GM12878 (cell line): ENCODE measurements at places on chromosomes 5 and 9. TPM values are rescaled to one million over a fixed set of nuclear protein-coding genes. Genes with fewer than 3 reads are reported as not detected.

The DIPK1B gene
- total RNA-seq, result 0.21 and 0.32 TPM in 2 replicates

The SLC25A2 gene
- 0.44 and 0.58 TPM in 2 replicates for total RNA-seq

DNA sequence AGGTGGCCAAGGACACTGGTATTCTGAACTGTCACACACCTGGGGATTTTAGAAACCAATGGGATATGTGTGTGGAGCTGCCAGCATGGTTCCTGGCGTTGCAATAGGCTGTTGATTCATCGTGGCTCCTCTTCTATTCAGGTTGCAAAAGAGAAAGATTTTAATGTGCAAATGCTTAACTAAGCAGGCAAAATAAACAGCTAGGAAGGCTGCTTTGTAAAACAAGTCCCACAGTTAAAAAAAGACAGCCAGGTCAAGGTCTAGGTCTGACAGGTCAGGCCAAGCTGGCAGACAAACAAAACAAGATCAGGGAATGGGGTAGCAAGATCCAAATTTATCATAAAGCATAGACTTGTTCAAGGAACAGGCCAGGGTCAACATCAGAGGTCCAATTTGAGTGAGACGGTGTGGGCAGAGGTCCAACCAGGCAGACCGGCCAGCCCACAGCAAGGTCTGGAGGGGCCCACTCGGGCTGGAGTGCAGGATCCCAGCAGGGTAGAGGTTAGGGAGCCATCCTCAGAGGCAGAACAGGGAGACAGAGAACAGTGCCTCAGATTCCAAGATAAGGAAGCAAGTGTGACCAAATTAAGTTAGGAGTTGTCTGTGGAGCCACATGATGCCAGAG lies 45.6 kb downstream of the SUB1 start:
- no peak overlapping the region for H3K27ac ChIP-seq
- H3K27me3 ChIP-seq, result no peaks in the 10 kb centered on the region
- H3K4me3 ChIP-seq, result no peak overlapping the region
- H3K4me1 ChIP-seq, result no peaks in the 10 kb centered on the region
- no peak for DNase-seq

DNA sequence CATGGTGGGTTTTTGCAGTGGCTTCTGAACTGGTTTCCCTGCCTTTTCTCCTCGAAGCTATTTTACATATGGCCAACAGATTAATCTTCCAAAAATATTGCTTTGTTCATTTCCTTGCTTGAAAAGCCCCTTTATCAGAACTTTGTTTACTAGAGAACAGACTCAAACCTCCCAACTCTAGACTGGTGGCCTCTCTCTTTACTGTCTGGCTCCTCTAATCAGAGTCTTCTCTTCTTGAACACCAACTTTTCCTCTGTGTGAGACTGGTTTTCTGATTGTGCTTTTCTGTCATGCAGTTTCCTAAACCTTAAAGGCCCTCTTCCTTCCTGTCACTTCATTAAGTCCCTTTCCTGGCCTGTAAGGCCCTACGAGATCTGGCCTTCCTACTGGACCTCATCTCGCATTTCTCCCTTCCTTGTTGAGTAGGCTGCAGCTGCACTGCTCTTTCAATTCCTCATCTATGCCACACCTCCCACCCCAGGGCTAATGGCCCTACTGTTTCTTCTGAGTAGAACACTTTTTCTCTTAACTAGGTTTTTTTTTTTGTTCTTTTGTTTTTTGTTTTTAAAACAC lies 5.7 kb downstream of the C9orf43 start:
- no peaks in the 10 kb centered on the region for H3K27me3 ChIP-seq
- H3K36me3 ChIP-seq, result no peaks in the 10 kb centered on the region
- H3K4me1 ChIP-seq, result peaks cover 19% of the 10 kb centered on the region; the same call in 1 of the 2 replicates
- no peak overlapping the region for H3K4me3 ChIP-seq
- peak overlapping the region; percentile 69 for H3K27ac ChIP-seq

The CDH6 gene
- total RNA-seq, result not detected in 2 replicates

DNA sequence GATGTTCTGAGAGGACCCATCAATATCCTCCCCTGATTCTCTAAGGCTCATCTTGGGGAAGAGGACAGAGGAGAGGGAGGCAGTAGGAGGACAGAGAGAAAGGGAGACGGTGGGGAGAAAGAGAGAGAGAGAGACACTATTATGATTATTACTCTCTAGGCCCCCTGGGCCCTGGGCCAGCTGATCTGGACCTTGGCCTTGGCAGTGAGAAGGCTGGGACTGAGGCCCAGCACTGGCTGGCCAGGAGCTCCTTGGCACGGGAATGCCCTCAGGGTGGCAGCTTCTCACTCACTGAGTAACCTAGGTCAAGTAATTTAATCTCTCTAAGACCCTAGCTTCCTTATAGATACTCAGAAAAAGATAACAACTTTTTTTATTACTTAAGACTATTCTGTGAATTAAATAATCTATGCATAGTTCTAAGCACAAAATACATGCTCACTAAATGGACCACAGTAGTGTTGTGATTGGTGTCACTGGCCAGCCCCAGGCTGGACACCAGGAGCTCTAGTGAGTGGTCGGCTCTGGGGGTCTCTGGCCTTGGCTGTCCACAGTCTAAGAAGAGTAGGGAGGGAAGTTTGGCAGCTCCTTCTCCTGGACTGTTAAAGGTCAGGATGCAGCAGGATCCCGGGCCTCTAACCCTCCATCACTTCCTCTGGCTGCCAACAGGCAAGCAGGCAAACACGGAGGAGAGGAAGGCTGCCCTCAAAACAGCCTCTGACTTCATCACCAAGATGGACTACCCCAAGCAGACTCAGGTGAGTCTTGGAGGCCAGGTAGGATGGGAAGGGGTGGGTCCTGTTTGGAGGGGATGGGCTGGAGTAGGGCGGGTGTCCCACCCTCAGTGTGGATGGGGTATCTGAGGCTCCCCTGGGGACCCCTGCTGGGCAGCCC lies 50.0 kb downstream of the GSN start:
- no peaks in the 10 kb centered on the region for H3K36me3 ChIP-seq
- H3K27me3 ChIP-seq, result no peaks in the 10 kb centered on the region
- H3K27ac ChIP-seq, result no peak overlapping the region
- no peak for DNase-seq

- DNase-seq, result no peak
- H3K4me1 ChIP-seq, result no peaks in the 10 kb centered on the region
- H3K36me3 ChIP-seq, result peaks cover 6% of the 10 kb centered on the region
- no peaks in the 10 kb centered on the region for H3K27me3 ChIP-seq
- no peak overlapping the region for H3K4me3 ChIP-seq
- H3K27ac ChIP-seq, result no peak overlapping the region
Measured at GRCh38 chr5:176985516-176985915, 21.1 kb downstream of the UIMC1 start.

GRCh38 chr5:73856997-73857396 lies 231.0 kb downstream of the ARHGEF28 start:
- H3K4me1 ChIP-seq, result no peaks in the 10 kb centered on the region
- no peak overlapping the region for H3K27ac ChIP-seq
- no peaks in the 10 kb centered on the region for H3K27me3 ChIP-seq

The C9orf153 gene
- 0.18 TPM in 1 of 2 replicates, not detected in the other for total RNA-seq

The TIFAB gene
- not detected in 2 replicates for total RNA-seq

DNA sequence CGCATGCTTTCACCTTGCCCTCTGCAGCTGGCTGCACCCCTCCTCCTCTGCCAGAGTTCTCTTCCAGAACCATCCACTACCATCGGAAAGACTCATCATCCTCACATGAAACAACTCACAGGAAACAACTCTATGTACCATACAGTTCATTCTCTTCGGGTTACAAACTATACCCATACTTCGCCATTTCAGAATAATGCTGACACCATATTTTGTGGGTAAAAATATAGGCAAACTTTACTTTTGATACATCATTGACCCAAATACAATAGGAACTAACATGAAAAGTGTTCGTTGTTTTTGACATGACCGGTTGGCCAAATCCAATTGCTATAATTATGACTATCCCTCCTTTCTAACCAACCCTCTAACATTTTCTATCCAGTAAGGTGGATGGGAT lies 421.0 kb downstream of the SEMA5A start:
- no peak overlapping the region for H3K4me3 ChIP-seq
- no peaks in the 10 kb centered on the region for H3K27me3 ChIP-seq
- H3K36me3 ChIP-seq, result no peaks in the 10 kb centered on the region
- no peak for DNase-seq

GRCh38 chr5:123800640-123801039 lies 288.7 kb downstream of the CSNK1G3 start:
- H3K4me3 ChIP-seq, result no peak overlapping the region
